SK-N-DZ (cell line): ENCODE measurements at places on chromosomes 16 and 17.

DNA sequence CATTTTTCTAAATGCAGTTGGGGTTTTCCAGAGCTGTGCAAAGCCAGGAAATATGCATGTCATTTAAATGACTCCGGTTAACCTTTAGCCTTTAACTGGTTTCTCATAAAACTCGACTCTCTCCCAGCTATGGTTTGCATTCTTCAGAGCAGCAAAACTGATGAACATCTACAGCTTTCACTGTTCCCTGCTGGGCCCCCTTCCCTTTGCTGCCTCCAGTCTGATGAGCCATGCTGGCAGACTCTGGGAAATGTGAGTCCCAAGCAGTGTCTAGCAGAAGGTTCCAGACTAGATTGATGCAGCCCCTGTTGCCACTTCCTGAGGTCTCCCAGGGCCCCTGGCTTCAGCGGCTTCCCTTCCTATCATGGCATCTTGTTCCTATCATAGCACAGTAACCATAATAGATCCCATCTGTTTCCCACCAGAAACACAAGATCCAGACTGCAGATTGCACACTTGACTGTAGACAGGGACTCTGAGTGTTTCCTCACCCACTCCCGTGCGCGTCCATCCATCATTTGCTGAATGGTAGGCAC lies 135.4 kb downstream of the CLEC16A start:
- DNase-seq = peak; percentile 72

DNA sequence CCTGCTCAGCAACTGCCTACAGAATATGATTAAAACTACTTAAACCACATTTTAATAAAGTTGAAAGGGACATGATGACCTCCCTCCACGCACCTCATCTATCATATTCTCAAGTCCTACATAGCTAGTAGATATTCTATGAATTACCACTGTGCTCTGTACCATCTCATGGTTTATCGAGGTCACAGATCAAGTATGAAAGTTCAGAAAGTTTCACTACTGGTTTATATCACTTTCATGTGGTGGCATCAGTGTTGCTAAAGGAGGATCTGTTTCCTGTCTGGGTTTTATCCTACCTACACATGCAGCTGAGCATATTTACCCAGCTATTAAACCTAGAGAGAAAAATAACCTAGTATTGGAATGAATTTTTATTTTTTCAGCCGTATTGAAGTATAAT lies 214.9 kb upstream of the MON1B start:
- DNase-seq = peak; percentile 57

DNA sequence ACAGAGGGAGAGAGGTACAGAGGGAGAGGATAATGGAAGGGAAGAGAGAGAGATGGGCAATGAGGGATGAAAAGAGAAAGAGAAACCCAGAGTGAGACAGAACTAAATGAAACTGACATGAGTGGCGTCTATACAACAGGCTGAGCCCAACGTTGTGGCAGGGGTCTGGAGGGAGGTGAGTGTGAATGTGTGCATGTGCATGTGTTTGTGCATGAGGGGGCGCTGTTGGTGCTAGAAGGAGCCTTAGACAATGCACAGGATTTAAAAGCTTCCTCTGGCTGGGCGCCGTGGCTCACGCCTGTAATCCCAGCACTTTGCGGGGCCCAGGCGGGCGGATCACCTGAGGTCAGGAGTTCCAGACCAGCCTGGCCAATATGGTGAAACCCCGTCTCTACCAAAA lies 454.8 kb upstream of the CDH11 start:
- no peak for DNase-seq

GRCh38 chr17:43021741-43022512 lies at the start of gene VAT1:
TSS of gene VAT1 (minus strand) at chr17:43022385. CDS start at chr17:43022322, 63 bp downstream.
- DNase-seq = peak; percentile 82

- DNase-seq = peak; percentile 72
Measured at GRCh38 chr17:1720856-1721386, 3.6 kb upstream of the WDR81 start.

DNA sequence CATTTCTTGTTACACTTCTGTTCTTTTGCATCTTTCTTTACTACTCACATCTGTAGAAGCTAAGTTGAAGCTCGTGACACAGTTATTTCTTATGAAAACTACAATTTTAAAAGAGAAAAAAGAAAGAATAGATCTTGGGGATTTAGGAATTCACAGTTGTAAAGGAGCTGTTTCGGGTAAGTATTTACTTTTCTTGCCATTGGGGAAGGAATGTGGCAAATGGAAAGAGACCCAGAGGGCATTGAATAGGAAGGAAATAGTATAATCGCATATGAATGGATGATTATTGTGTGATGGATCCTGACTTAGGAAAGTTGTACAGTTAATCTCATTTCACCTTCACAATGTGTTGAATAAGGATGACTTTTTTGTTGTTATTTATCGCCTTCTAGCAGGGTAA lies 914.1 kb upstream of the CDH8 start:
- DNase-seq = no peak

DNA sequence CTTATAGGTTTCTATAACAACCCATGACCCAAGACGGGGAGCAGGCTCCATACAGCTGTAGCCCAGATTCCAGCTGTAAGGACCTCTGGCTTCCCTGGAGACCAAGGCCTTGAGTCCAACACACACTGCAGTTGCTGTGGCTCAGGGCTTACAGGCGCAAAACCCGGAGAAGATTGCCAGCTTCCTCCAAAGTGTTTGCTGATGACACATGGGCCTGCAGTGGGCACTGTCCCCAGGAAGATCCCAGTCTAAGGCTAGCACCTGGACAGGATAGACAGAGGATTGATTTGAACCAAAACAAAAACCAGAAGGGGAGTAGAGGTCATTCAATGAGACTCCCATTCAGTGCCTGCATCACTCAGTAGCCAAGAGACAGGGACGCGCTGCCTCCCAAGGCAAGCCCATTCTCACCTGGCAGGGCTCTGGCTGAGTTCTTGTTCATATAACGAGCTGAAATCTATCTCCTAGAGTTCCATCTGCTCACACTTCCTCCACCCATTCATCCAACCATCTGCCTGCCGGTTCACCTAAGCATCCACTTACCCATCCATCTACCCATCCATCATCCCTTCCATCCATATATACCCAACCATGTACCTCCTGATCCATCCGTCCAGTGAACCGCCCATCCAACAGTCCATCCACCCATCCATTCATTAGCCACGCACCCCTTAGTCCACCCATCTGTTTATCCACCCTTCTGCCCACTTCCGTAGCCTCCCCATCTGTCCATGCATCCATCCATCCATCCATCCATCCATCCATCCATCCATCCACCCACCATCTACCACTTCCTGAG lies 10.2 kb downstream of the RAB11FIP4 start:
- no peak for DNase-seq

DNA sequence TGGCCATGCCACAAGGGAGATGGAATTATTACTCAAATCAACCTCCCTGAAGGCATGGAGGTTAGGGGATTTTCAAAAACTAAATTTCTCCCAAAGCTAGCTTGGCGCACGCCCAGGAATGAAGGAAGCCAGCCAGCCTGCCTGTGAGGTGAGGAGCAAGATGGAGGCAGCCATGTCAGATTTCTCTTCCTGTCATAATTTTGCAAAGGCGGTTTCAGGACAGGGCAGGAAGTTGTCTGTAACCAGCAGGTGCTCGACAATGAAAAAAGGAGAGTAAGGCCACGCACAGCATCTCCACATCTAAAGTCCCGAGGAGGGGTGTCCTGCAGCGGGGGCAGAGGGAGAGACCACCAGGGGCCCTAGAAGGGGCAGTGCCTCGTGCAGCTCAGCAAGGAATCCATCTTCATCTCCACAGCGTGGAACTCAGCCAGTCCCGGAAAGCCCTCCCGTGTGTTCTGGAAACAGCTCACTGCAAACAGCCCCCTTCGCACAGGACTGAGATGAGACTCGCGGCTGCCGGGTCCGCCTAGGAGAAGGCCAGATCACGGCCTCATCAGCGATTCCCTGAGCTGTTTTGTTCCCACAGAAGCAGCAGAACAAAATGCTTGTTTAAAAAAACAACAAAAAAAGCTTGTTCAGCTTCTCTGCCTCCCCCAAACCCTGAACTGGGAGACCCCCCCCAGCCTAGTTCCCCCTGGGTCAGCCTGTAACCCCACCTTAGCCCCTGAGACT lies 47.8 kb downstream of the SLC7A5 start:
- DNase-seq = peak; percentile 60

DNA sequence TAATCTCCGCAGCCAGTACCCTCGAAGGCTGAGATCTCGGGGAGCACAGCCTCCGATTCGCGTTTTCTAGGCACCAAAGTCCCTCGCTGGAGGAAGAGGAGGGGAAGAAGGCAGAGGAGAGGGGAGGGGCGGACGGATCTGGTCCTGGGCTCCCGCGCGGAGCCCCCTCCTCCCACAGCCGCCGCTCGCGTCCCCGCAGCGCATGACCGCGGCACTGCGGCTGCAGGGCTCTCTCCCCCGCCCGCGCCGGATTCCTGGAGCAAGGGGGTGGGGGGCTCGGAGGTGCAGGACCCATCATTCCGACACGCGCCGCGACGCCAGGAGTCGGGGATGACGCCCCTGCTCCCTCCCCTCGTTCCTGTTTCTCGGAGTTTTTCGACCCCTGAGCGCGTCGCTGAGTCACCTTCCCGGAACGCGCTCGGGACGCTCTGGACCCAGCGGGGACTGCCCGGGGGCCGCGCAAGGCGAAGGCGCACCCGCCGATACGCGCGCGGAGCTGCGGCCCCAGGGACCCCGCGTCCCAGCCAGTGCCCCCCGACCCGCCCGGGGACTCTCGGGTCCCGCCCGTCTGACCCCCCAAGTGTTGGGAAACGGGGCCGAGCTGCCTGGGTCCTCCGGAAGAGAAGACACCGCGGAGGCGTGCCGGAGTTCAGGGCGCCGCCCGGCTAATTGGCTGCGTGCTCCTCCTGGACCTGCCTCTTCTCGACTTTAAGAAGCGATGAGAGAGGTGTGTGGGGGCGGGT lies 1.4 kb upstream of the SPHK1 start:
- DNase-seq = no peak

- DNase-seq = no peak
Measured at GRCh38 chr17:80311216-80311827, 50.7 kb downstream of the RNF213 start.
